Eye (tissue), 1 donor: ENCODE measurements at places on chromosomes 6 and 20.

- DNase-seq, result no peak
Measured at GRCh38 chr6:12849809-12850198, 133.2 kb downstream of the PHACTR1 start.

GRCh38 chr6:38935051-38935450, 113.5 kb upstream of the GLP1R start:
- no peak for DNase-seq

GRCh38 chr6:164377348-164377918, 932.0 kb downstream of the C6orf118 start:
- peak; percentile 25 for DNase-seq

DNA sequence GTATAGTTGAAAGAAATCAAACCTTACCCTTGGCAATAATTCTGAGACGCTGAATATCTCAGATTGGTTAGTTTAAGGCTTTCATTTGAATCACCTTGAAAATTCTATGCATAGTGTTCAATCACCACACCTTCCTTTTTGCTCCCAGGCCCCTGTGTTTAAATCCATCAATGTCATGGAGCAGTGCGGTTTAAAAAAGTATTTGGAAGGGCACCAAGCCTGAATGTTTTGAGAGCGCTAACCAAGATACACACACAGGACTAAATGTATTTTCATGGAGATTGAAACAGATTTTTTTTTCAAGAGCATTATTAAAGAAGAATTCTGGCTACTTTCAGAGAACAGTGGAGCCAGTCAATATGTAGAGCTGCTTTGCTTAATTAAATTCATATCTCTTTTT, 195.7 kb downstream of the CENPW start:
- peak; percentile 10 for DNase-seq

DNA sequence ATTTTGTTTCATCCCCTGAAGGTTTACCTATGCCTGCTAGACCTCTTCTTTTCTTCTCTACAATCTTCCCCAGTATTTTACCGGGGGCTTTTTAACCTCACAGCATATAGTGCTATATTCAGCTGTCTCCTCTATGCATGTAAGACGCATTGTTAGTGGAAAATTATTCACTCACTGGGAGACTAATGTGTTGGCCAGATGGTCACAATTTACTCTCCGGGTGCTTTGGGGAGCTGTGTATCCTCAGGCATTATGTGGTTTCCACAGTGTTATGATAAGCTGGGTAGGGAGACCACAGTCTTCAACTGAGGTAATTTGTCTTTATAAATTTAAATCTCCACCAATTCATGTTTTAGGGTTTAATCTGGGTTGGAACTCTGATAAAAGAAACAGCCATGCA, 553.8 kb upstream of the PTCHD4 start:
- DNase-seq, result peak; percentile 57

DNA sequence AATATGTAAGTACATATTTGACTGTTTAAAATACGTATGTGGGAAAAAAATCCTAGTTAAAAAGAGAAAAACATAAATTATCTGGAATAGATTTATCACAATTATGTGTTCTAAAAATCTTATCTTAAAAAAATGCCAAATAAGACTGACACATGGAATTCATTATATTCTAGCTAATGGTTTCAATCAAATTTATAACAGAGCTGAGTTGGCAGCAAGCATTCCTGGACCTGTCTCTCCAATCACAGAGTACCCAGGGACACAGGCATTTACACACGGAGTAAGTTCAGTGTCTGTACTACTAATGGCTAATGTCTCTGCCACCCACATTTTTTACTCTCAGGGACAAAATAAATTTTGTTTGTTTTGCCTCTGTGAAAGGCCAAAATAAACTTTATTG, 122.3 kb downstream of the RPS12 start:
- peak; percentile 55 for DNase-seq

GRCh38 chr6:134081506-134081905, 29.1 kb upstream of the SLC2A12 start:
- no peak for DNase-seq
